Liver (tissue), 10 donors: ENCODE measurements at places on chromosomes 16 and 17. TPM values are rescaled to one million over a fixed set of nuclear protein-coding genes. Genes with fewer than 3 reads are reported as not detected.

The JUP gene
- polyA plus RNA-seq, result 47.7 TPM

The BFAR gene
- 16.5 TPM for polyA plus RNA-seq

The GLIS2 gene
- polyA plus RNA-seq, result 0.68 TPM

The G6PC1 gene
- polyA plus RNA-seq, result 144 TPM

The KRTAP4-5 gene
- polyA plus RNA-seq, result not detected

The PRM1 gene
- not detected for polyA plus RNA-seq

The STRADA gene
- polyA plus RNA-seq, result 8.6 TPM

The ODAD4 gene
- polyA plus RNA-seq, result 0.07 TPM

The CFAP97D1 gene
- polyA plus RNA-seq, result not detected

The NKD1 gene
- polyA plus RNA-seq, result 1.2 TPM

The CACNA1G gene
- 0.01 TPM for polyA plus RNA-seq

The KRTAP16-1 gene
- polyA plus RNA-seq, result not detected

The ARL5C gene
- not detected for polyA plus RNA-seq

The NT5M gene
- polyA plus RNA-seq, result 0.80 TPM

The MEIOC gene
- polyA plus RNA-seq, result 0.31 TPM

The IRX3 gene
- polyA plus RNA-seq, result not detected

The RBFOX1 gene
- polyA plus RNA-seq, result not detected

The PER1 gene
- 24.9 TPM for polyA plus RNA-seq

The OTOP3 gene
- not detected for polyA plus RNA-seq

The PYDC1 gene
- polyA plus RNA-seq, result not detected

The ABCA8 gene
- polyA plus RNA-seq, result 16.5 TPM

The DECR2 gene
- 210 TPM for polyA plus RNA-seq

The HEATR9 gene
- not detected for polyA plus RNA-seq

The ZNF652 gene
- polyA plus RNA-seq, result 21.9 TPM

The NDUFAF8 gene
- 19.3 TPM for polyA plus RNA-seq

The SLC38A8 gene
- polyA plus RNA-seq, result 0.22 TPM

The IFI35 gene
- polyA plus RNA-seq, result 34.6 TPM

The ABCA9 gene
- 5.1 TPM for polyA plus RNA-seq

The HOXB9 gene
- not detected for polyA plus RNA-seq

The AKAP10 gene
- 4.2 TPM for polyA plus RNA-seq

The APPBP2 gene
- polyA plus RNA-seq, result 5.9 TPM

The HS3ST2 gene
- not detected for polyA plus RNA-seq

The BAHCC1 gene
- polyA plus RNA-seq, result 1.9 TPM

The C1QTNF1 gene
- 23.9 TPM for polyA plus RNA-seq

The RNF213 gene
- polyA plus RNA-seq, result 18.2 TPM
